ENCODE measurements at places on chromosomes 16 and 17.

- no peak for DNase-seq
Observed at GRCh38 chr16:46648656-46649055, 27.5 kb upstream of the SHCBP1 start.

- DNase-seq = no peak
Observed at GRCh38 chr17:57935833-57936807, 19.1 kb downstream of the CUEDC1 start.

GRCh38 chr17:45857977-45858708 lies 13.5 kb downstream of the SPPL2C start:
- peak; percentile 48 for DNase-seq

DNA sequence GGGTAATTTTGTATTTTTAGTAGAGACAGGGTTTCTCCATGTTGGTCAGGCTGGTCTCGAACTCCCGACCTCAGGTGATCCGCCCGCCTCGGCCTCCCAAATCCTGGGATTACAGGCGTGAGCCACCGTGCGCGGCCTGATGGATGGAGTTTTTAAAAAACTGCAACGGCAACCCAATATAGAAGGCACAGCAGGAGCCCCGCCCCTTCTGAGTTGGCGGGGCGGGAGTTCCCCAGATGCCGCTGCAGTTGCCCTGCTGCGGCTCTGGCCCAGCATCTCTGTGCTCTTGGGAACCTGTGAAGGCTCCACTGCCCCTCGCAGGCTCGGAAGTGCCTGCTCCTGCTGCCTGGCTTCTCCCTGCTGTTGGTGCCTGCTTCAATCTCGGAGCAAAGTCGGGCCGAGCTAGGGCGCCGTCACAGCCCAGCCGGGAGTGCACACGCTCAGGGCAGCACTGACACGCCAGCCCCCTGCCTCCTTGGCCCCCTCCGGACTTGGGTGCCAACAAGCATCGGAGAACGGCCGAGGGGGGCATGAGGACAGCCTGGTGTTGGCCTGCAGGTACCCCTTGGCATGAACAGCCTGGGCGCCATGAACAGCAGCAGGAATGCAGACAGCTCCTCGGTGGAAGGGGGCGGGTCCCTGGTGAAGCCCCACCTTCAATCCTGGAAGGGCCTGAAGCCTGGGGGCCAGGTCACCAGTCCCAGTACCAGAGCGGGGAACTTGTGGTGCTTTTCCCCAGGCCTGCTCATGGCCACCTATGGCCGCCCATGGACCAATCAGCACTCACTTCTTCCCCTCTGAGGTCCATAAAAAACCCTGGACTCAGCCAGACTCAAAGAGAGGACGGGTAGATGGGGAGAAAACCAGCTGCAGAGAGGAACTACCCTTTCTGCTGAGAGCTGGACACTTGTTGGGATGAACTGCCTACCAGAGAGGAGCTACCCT lies 2.3 kb upstream of the NT5M start:
- DNase-seq = no peak

GRCh38 chr17:79412886-79413390 lies 197.9 kb downstream of the RBFOX3 start:
- no peak for DNase-seq

- DNase-seq = no peak
Observed at GRCh38 chr16:1346422-1347285, 5.0 kb downstream of the TSR3 start.

- DNase-seq = no peak
Observed at GRCh38 chr17:8789743-8790142, 9.4 kb downstream of the MFSD6L start.

DNA sequence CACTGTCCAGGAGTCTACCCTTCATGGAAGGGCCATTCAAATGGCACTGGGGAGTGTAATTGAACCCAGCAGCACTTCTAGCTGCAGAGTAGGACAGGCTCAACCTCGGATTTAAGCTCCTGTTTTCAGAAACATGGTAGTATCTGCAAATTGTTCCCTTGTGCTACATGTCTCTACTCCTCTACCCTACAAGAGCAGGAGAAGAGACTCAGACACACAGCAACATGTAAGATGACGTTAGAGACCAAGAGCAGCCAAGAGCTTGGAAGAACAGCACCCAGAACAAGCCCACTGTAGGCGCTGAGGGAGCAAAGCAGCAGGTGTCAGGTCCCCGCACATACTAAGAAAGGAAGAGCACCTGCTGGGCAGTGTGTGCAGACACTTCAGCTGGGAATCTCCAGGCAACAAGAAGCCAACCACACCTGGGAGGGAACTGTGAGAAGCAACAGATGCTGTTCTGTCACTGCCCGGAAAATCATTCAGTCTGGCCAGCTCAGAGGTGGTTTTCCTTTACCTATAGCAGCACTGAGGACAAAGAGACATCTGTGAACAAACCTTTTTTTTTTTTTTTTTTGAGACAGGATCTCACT lies 35.6 kb upstream of the MNT start:
- DNase-seq = no peak

DNA sequence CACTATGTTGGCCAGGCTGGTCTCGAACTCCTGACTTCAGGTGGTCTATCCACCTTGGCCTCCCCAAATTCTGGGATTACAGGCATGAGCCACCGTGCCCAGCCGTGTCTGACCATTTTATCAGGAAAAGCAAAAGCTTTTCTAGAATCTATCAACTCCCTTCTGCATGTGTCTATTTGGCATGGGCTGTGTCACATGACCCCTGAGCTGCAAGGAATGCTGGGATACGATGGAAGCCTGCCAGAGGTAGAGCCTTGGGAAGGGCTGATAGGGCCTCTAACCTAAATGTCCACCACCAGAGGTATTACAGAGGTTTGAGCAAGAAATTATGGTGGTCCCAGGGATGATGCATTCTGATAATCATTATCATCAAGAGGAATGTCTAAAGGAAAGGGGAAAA lies 616.2 kb downstream of the WWOX start:
- no peak for DNase-seq

- no peak for DNase-seq
Observed at GRCh38 chr16:87441886-87442580, 49.9 kb downstream of the MAP1LC3B start.

DNA sequence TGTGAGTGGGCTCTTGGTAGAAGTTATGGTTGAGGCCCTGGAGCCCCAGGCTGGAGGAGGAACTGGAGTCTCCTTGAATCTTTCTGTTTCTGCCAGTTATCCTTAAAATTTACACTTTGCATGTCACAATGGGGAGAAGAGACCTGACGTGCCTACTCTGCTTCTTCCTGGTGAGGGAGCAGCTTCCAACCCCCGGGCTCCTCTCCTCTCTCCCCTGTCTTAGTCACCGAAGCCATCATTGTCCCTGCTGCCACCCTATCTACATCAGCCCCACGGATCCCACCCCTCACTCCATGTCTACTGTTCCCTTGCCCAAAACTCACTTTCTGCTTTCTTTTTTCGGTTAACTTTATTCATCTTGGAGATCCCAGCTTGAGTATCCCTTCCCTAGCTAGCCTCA lies 17.6 kb downstream of the DNAJA3 start:
- no peak for DNase-seq

GRCh38 chr17:52648995-52649394 lies 490.5 kb upstream of the CA10 start:
- peak; percentile 15 for DNase-seq

- DNase-seq = no peak
Observed at GRCh38 chr17:44794851-44795413, 35.2 kb downstream of the GJC1 start.

GRCh38 chr17:10316801-10317542 lies 55.8 kb downstream of the MYH13 start:
- no peak for DNase-seq

All from left renal cortex interstitium (tissue), 4 donors.